ENCODE measurements at places on chromosomes 13 and 19.

DNA sequence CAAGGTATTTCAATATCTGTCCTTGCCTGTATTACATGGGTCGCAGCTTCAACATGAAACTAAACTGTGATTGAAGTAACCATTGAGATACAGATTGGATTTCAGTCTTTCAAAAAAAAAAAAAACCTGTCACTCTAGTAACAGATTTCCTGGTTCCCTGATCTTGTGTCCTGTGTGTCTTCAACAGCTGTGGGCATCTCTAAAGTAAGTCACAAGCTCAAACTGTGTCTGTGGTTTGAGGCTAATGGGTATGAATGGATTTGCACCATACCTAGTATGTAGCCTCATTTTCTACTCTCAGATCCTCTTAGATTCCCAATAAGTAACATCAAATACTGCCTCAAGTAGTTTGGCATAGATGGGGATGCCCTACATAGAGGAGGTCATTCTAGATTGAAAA is 300.1 kb downstream of the COG6 start:
- DNase-seq: no peak

DNA sequence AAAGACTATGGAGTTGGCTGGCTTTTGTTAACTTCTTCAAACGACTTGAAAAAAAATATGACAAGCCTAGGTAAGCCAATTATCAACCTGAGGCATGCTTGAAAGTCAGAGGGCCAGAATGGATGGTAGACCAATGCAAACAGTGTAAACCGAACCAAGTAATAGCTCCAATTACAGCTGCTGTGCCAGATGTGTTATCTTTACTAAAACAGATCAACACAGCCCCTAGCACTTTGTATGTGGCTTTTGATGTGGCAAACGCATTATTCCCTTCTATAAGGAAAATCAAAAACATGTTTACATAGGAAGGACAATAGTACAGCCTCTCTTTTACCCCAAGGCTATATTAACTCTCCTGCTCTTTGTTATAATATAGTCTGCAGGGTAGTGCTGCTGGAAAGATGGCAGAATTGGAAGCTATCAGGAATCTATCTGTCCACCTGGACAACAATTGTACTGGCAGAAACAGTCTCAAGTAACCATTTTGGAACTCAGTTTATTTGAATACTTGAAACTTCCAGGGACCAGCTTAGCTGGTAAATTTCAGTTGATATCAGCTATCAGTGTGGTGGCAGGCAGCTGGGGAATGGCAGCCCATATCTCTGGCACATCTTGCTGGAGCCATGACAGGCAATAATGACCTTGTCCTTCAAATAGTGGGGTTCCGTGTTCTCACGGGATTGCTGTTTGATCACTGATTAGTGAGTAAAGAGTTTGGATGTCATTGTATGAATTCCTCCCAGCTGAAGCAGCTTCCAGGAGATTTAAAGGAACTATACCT is 144.4 kb upstream of the WASF3 start:
- no peak for DNase-seq

GRCh38 chr13:69391756-69392155 is 715.9 kb upstream of the ATXN8OS start:
- no peak for DNase-seq

- DNase-seq: peak; percentile 31
Measured at GRCh38 chr19:46990991-46991676, 28.5 kb upstream of the NPAS1 start.

GRCh38 chr19:49888510-49888824 is 8.2 kb downstream of the IL4I1 start:
- no peak for DNase-seq

DNA sequence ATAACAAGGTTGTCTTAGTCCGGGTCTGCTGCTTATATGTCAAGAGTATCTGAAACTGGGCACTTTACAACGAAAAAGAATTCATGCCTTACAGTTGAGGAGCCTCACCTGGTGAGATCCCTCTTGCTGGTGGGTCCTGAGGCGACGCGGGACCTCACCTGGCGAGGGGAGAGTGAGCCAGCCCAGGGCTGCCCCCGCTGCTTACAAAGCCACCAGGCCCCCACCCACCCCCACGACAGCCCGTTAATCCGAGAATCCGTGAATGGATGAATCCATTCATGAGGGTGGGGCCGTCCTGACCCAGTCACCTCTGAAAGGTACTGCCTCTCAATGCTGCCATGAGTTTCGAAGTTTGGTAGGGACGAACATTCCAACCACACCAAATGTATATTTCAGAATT is 54.0 kb upstream of the F7 start:
- no peak for DNase-seq

DNA sequence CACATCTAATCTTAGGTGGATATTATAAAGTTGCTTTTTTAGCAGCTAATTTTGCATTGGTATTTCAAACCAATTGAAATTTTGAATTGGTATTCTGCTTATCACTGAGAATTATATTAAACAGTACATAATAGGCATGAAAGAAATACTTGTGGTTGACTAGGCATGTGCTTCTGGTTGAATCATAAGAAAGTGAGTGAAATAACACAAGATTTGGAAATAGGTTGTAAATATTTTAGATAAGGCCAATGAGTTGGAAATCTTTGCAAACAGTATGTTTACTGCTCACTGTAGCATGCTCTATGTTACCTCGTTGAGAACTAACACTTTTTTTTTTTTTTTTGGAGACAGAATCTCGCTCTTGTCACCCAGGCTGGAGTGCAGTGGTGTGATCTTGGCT is 66.8 kb upstream of the RFC3 start:
- no peak for DNase-seq

GRCh38 chr19:27794494-27795042 is 1418.4 kb downstream of the UQCRFS1 start:
- DNase-seq: no peak

DNA sequence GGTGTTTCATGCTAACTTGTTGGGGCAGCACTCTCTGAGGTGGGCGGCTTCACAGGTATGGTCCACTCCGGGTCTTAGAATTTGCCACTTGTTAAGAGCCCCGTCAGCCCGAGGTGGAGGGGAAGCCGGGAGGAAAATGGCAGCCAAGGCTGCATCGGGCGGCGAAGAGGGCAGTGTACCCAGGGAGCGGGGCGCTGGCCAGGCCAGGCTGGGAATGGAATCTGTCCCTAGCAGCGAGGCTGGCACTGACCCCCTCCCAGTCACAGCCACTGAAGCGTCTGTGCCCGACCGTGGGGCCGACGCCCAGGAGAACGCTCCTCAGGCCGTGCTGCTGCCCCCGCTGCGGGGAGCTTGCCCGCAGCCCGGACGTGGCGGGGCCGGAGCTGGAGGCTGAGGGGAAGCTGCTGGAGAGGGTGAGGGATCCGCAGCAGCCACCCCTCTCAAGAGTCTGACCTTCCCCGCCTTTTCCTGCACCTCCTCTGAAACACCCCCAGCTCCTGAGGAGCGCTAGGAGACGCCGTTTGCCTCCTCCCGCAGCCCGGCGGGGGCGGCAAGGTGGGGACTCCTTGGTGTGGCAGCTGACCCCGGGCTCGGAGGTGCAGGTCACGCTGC is 313.8 kb upstream of the SPRY2 start:
- no peak for DNase-seq

GRCh38 chr13:66951426-66951825 is 278.7 kb downstream of the PCDH9 start:
- DNase-seq: no peak

- no peak for DNase-seq
Measured at GRCh38 chr19:55261671-55262126, 2.9 kb upstream of the PPP6R1 start.

DNA sequence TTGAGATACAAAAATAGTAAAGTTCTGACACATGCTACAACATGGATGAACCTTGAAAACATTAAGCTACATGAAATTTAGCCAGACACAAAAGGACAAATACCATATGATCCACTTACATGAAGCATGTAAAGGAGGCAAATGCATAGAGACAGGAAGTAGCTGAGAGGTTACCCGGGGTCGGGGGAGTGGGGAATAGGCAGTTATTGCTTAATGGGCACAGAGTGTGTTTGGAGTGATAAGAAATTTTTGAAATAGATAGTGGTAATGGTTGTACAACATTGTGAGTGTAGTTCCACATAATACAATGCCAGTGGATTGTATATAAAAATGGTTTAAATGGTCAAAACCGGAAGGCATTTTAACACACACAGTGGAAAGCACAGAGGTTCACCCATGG is 4.3 kb downstream of the N4BP2L1 start:
- DNase-seq: no peak

GRCh38 chr13:102784483-102784882 is 10.9 kb upstream of the TEX30 start:
- no peak for DNase-seq

DNA sequence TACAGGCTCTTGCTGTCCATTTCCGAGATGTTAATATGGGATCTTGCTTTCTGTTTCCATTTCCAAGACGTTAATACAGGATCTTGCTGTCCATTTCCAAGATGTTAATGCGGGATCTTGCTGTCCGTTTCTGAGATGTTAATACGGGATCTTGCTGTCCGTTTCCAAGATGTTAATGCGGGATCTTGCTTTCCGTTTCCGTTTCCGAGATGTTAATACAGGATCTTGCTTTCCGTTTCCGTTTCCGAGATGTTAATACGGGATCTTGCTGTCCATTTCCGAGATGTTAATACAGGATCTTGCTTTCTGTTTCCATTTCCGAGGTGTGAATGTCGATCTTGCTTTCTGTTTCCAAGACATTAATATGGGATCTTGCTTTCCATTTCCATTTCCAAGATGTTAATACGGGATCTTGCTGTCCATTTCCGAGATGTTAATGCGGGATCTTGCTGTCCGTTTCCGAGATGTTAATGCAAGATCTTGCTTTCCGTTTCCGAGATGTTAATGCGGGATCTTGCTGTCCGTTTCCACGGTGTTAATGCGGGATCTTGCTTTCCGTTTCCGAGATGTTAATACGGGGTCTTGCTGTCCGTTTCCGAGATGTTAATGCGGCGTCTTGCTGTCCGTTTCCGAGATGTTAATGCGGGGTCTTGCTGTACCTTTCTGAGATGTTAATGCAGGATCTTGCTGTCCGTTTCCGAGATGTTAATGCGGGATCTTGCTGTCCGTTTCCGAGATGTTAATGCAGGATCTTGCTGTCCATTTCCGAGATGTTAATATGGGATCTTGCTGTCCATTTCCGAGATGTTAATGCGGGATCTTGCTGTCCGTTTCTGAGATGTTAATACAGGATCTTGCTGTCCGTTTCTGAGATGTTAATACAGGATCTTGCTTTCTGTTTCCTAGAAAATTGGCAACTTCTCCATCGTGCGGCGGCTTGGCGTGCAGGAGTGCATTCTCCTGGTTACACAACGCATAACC is 38.3 kb downstream of the PEX11G start:
- no peak for DNase-seq

DNA sequence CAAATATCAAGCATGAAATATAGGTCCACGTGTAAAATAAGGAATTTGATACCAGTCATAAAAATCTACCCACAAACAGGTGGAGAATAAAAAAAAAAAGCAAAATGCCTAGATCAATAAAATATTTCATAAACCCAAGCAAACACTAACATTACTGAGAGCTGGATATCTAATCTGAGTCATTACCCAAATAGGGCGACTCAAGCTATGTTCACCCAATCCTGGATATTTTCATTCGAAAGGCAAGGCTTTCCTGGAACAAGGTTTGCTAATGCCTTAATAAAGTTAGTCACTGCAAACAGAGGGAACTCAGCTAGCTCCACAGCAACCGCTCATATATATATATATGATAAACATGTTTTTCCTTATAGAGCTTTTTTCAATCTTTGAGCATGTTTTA is 33.5 kb upstream of the TM9SF2 start:
- no peak for DNase-seq

GRCh38 chr13:34210341-34210740 is 392.4 kb downstream of the RFC3 start:
- no peak for DNase-seq

GRCh38 chr13:110652764-110653163 is 37.4 kb downstream of the NAXD start:
- DNase-seq: no peak

DNA sequence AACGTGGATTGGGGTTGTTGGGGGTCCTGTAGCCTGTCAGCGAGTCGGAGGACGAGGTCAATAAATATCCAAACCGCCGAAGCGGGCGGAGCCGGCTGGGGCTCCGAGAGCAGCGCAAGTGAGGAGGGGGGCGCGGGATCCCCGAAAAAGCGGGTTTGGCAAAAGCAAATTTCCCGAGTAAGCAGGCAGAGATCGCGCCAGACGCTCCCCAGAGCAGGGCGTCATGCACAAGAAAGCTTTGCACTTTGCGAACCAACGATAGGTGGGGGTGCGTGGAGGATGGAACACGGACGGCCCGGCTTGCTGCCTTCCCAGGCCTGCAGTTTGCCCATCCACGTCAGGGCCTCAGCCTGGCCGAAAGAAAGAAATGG is 754 bp upstream of the SIX5 start:
- no peak for DNase-seq

DNA sequence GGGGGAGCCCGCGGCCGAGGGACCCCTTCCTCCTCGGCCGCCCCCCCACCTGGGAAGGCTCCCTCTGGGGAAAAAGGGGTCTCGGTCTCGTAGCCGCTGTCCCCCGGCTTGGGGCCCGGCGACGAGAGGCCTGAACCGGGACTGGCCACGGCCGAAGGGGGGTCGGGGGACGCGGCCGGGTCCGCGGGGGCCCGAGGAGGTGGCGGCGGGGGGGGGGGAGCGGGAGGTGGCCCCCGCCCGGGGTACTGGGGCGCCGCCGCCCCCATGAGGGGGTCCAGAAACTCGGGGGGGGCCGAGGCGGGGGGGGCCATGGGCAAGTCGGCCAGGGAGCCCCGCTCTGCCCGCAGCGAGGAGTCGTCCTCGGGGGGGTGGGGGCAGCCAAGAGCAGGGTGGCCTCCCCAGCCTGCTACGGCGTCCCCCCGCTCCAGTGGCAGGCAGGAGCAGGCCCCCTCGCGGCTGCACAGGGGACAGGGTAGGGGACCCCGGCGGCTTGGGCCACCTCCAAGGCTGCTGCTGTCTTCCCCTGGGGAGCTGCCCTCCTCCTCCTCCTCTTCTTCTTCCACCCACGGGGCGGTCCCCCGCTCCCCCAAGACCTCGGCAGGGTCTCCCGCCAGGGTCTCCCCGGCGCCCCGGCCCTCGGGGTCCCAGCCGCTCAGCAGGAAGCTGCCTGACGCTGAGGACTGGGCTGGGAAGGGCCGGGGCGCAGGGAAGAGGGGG is 12.9 kb downstream of the LMTK3 start:
- no peak for DNase-seq

DNA sequence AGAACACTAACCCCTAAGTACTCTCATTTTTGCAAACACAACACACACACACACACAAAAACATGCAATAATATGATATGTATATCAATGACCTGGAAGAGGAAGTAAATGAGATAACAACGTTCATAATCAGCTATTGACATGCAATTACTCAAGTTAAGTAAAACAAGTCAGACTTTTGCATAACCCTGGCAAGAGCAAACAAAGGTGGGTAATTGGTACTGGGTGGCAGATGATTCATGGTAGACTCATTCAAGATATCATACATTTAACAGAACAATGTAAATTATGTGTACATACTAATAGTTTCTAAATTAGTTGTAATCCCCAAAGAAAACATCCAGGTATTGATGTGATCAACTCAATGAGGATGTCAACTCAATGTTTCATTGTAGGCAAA is 508.8 kb downstream of the DACH1 start:
- no peak for DNase-seq

- DNase-seq: peak; percentile 42
Measured at GRCh38 chr19:13849991-13850909, 26.7 kb upstream of the NANOS3 start.

GRCh38 chr13:98014766-98015165 is 61.3 kb downstream of the IPO5 start:
- no peak for DNase-seq
